ENCODE measurements at places on chromosomes 2 and 18.

GRCh38 chr2:151037434-151037833, 224.2 kb downstream of the RBM43 start:
- no peak for DNase-seq

DNA sequence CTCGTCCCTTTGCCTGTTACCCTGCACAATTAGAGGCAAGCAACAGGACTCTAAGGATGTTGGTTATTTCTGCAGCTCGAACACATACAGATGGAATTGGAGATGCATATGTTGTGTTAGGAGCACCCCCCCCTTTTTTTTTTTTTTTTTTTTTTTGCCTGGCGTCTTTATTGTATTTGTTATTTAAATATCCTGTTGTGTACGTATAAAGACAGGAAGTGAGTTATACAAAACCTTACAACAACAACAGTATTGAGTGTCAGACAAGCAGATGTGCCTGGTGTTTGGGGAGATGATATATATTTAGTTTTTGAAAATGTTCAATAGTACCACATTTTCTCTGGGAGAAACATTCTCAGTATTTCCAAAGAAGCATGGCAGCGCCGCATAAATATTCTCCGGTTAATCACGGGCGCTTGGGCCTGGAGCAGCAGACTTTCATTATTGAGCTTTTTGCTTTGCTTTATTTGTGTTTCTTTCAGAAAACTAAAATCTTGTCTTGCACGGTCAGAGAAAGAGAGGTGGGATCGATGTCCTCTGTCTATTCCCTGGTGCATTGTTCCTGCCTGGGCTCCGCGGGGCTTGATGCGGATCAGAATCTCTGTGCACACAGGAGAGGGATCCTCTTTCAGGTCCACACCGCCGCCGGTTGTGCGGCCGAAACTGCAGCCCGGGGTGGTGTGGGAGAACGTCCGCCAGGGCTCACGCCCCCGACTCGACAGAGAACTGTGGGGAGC, 23.2 kb upstream of the ZNF516 start:
- no peak for DNase-seq

- DNase-seq: no peak
Measured at GRCh38 chr18:69936191-69936558, 11.5 kb downstream of the CD226 start.

GRCh38 chr2:179250095-179250494, 14.5 kb downstream of the SESTD1 start:
- DNase-seq: no peak

GRCh38 chr2:239392688-239393387, 8.0 kb downstream of the HDAC4 start:
- DNase-seq: no peak

GRCh38 chr2:214810671-214811070, 1.2 kb upstream of the BARD1 start:
- no peak for DNase-seq

- DNase-seq: no peak
Measured at GRCh38 chr18:13914170-13914569, 1.2 kb downstream of the MC2R start.

GRCh38 chr2:49111006-49111405, 43.3 kb downstream of the FSHR start:
- DNase-seq: no peak
